ENCODE measurements at places on chromosomes 5 and 9. TPM values are rescaled to one million over a fixed set of nuclear protein-coding genes. Genes with fewer than 3 reads are reported as not detected.

The CKS2 gene
- total RNA-seq = 7.6 TPM

The SLC31A2 gene
- 5.0 TPM for total RNA-seq

The EQTN gene
- total RNA-seq = 0.23 TPM

The RAB3C gene
- 0.37 TPM for total RNA-seq

The SLC6A18 gene
- not detected for total RNA-seq

The LCN15 gene
- not detected for total RNA-seq

The TMEM174 gene
- not detected for total RNA-seq

The SCGB3A2 gene
- total RNA-seq = 0.47 TPM

The RC3H2 gene
- total RNA-seq = 24.9 TPM

The PAPPA gene
- total RNA-seq = 2.6 TPM

The NOL6 gene
- total RNA-seq = 11.7 TPM

DNA sequence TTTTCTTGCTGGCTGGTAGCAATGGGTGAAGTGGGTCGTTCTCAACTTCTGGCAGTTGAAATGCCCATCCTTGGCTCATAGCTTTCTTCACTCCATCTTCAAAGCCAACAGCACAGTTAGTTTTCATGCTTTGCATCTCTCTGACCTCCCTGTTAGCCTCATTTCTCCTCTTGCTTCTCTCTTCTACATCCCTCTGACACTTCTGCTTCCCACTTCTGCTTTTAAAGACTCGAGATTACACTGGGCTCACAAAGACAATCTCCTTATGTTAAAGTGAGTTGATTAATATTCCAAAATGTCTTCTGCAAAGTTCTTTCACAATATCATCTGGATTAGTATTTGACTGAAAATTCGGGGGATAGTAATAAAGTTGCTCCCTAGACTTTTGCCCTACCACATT, 684.8 kb upstream of the CCNG1 start:
- no peak for DNase-seq
- no peak overlapping the region for H3K4me3 ChIP-seq
- H3K27ac ChIP-seq = no peak overlapping the region
- no peaks in the 10 kb centered on the region for H3K4me1 ChIP-seq
- no peaks in the 10 kb centered on the region for H3K36me3 ChIP-seq

DNA sequence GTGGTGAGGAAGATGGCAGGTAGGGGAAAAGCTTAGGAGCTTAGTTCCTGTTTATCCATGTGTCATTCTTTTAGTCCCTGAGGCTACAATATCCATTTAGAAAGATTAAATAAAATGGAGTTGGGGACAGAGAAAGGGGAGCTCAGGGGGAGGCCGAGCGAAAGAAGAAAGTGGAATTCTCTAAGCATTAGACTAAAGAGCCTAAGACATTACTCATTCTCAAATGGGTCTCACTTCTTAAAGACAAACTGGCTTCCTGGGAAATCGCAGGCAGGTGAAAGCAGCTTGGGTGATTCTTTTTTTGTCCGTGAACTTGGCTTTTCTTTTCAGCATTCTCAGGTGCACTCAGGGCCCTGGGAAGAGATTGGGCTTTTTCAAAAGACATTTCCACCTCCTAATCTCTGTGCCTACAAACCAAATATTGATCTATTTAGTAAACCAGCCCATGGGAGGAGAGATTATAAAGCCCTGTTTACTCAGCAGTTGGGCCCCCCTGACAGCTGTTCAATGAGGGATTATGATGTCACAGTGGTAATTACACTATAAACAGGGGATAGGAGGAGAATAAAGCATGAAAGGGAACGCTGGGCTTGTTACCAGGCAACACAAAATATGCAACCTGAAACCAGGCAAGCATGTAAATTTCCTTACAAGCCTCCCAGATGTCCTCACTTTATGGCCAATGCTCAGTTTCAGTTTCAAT, 584.0 kb downstream of the ACTL7B start:
- H3K4me3 ChIP-seq = no peak overlapping the region
- no peaks in the 10 kb centered on the region for H3K27me3 ChIP-seq
- peaks cover 2% of the 10 kb centered on the region for H3K4me1 ChIP-seq
- no peaks in the 10 kb centered on the region for H3K36me3 ChIP-seq

- no peak overlapping the region for H3K4me3 ChIP-seq
- no peaks in the 10 kb centered on the region for H3K36me3 ChIP-seq
- DNase-seq = no peak
- H3K4me1 ChIP-seq = no peaks in the 10 kb centered on the region
Observed at GRCh38 chr5:38563624-38564023, 7.2 kb upstream of the LIFR start.

- peak overlapping the region; percentile 87 for H3K4me3 ChIP-seq
- no peaks in the 10 kb centered on the region for H3K36me3 ChIP-seq
- H3K27me3 ChIP-seq = no peaks in the 10 kb centered on the region
- H3K4me1 ChIP-seq = peaks cover 13% of the 10 kb centered on the region
Observed at GRCh38 chr9:87498811-87499360, 1.2 kb downstream of the DAPK1 start.

DNA sequence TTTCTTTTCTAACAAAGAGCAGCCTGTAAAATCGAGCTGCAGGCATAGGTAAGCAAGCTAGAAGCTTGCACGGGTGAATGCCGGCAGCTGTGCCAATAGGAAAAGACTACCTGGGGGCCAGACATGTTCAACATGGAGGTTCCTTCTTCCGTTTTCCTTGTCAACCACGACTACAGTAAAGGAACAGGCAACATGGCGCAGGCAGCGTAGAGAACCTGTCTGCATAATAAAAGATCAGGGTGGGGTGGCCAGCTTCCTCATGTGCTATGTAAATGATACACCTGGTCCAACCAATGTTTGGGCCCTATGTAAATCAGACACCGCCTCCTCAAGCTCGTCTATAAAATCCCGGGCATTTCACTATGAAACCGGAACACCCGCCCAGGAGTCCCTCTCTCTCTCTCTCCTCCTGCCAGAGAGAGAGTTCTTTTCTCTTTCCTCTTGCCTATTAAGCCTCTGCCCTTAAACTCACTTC, 103.8 kb upstream of the LIFR start:
- no peak for DNase-seq
- no peaks in the 10 kb centered on the region for H3K36me3 ChIP-seq
- no peak overlapping the region for H3K27ac ChIP-seq
- no peaks in the 10 kb centered on the region for H3K27me3 ChIP-seq
- H3K4me3 ChIP-seq = no peak overlapping the region
- peaks cover 5% of the 10 kb centered on the region for H3K4me1 ChIP-seq

DNA sequence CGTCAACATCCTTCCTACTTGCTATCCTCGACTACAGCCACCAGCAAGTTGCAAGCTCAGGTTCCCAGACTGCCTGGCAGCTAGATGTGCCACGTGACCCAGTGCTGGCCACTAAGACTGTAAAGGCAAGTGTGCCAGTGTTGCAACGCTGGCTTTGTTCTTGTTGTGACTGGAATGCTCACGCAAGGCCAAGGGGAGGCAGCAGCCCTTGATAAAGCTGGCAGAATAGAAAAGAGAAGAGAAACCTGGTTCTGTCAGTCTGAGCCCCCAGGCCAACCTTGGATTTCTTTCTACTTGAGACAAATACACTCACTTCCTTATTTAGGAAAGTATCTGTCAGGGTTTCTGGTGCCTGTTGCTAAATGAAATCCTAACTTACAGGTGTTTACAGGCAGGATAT, 113.0 kb downstream of the KLHL3 start:
- H3K4me3 ChIP-seq = no peak overlapping the region
- DNase-seq = peak; percentile 18
- H3K4me1 ChIP-seq = peaks cover 3% of the 10 kb centered on the region

DNA sequence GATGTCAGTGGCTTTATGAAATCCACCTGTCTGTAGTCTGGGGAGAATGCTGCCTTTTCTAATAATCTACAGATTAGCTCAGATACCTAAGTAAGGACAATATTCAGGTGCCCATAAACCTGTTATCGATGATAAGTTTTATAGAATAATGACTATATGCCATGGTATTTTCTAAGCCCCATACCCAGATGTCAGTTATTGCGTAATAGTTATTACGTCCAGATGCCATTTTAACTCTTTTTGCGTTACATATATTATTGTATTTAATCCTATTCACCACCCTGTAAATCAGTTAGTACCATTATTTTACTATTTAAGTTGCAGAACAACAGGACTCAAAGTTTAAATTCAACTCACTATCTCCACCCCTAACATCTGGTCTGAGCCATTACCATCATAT, 1343.9 kb upstream of the ACO1 start:
- H3K4me1 ChIP-seq = no peaks in the 10 kb centered on the region
- no peaks in the 10 kb centered on the region for H3K36me3 ChIP-seq
- H3K27me3 ChIP-seq = peaks cover 2% of the 10 kb centered on the region
- H3K27ac ChIP-seq = no peak overlapping the region
- no peak for DNase-seq

DNA sequence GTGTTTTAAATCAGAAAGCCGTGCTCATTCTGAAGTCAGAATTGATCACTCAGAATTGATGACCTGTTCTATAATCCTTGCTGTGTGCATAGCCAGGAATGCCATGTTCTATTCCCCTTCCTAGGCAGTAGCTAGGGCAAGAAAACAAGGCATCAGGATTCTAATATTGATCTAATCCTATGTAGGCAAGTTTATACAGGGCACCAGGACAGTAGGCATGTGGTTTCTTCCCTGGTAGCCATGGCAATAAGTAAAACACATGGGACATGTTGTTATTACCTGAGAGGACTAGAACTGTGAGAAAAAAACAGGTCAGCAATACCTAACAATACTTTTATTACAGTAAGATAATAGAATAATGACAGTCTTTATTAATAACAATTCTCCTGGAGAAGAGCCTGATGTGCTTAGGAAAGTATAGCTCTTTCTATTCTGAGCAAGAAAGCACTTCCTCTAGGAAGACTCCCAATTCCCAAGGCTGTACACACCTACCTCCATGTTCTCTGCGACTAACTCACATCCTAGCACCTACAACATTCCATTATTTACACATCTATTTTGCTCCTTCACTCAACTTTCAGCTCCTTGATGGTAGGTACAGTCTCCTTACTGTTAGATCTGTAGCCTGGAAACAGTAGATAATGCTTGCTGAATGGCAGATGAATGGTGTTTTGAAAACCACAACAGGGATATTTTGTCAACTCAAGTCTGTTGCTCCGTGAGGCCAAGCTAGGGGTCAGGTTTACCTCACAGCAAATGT, 70.8 kb downstream of the STX17 start:
- DNase-seq = no peak
- no peak overlapping the region for H3K4me3 ChIP-seq
- H3K27ac ChIP-seq = no peak overlapping the region
- no peaks in the 10 kb centered on the region for H3K36me3 ChIP-seq
- no peaks in the 10 kb centered on the region for H3K4me1 ChIP-seq

- no peaks in the 10 kb centered on the region for H3K27me3 ChIP-seq
- H3K4me3 ChIP-seq = no peak overlapping the region
- no peak overlapping the region for H3K27ac ChIP-seq
Observed at GRCh38 chr5:55665065-55665464, 47.1 kb downstream of the SLC38A9 start.

GRCh38 chr5:173302546-173303155, 25.6 kb downstream of the STC2 start:
- no peak overlapping the region for H3K27ac ChIP-seq
- no peaks in the 10 kb centered on the region for H3K36me3 ChIP-seq
- H3K4me3 ChIP-seq = no peak overlapping the region
- no peaks in the 10 kb centered on the region for H3K4me1 ChIP-seq

- H3K27me3 ChIP-seq = no peaks in the 10 kb centered on the region
- no peak for DNase-seq
- H3K4me3 ChIP-seq = no peak overlapping the region
- H3K27ac ChIP-seq = no peak overlapping the region
- no peaks in the 10 kb centered on the region for H3K4me1 ChIP-seq
- no peaks in the 10 kb centered on the region for H3K36me3 ChIP-seq
Observed at GRCh38 chr5:156783092-156783491, 67.0 kb upstream of the PPP1R2B start.

GRCh38 chr5:171494452-171495121, 75.1 kb downstream of the FGF18 start:
- H3K4me3 ChIP-seq = no peak overlapping the region
- no peaks in the 10 kb centered on the region for H3K27me3 ChIP-seq
- peaks cover 18% of the 10 kb centered on the region for H3K4me1 ChIP-seq
- H3K36me3 ChIP-seq = no peaks in the 10 kb centered on the region
- peak; percentile 77 for DNase-seq

DNA sequence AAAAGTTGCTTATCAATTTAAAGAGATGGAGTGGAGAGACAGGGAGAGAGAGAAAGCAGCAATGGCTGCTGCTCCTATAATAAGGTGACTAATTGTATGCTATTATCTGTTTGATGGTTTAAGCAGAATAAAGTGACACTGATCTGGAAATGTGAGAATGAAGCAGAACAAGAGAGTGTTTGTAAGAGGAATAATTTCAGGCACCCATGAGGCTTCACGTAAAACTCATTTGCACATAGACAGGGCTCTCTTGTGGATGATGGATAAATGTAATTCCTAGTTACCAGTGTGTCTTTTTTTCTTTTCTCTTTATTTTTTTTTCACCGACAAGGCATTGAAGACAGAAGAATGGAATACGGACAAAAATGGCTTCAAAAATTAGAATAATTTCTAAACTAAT, 228.8 kb upstream of the TYRP1 start:
- no peaks in the 10 kb centered on the region for H3K4me1 ChIP-seq
- no peaks in the 10 kb centered on the region for H3K27me3 ChIP-seq
- H3K36me3 ChIP-seq = no peaks in the 10 kb centered on the region
- H3K27ac ChIP-seq = no peak overlapping the region
- no peak overlapping the region for H3K4me3 ChIP-seq

GRCh38 chr9:33946779-33947535, 101.7 kb downstream of the UBAP2 start:
- no peaks in the 10 kb centered on the region for H3K27me3 ChIP-seq
- H3K4me3 ChIP-seq = no peak overlapping the region
- H3K27ac ChIP-seq = no peak overlapping the region

GRCh38 chr5:101796427-101796826, 499.7 kb downstream of the SLCO4C1 start:
- no peaks in the 10 kb centered on the region for H3K36me3 ChIP-seq
- no peak overlapping the region for H3K27ac ChIP-seq
- no peak overlapping the region for H3K4me3 ChIP-seq
- H3K4me1 ChIP-seq = no peaks in the 10 kb centered on the region

DNA sequence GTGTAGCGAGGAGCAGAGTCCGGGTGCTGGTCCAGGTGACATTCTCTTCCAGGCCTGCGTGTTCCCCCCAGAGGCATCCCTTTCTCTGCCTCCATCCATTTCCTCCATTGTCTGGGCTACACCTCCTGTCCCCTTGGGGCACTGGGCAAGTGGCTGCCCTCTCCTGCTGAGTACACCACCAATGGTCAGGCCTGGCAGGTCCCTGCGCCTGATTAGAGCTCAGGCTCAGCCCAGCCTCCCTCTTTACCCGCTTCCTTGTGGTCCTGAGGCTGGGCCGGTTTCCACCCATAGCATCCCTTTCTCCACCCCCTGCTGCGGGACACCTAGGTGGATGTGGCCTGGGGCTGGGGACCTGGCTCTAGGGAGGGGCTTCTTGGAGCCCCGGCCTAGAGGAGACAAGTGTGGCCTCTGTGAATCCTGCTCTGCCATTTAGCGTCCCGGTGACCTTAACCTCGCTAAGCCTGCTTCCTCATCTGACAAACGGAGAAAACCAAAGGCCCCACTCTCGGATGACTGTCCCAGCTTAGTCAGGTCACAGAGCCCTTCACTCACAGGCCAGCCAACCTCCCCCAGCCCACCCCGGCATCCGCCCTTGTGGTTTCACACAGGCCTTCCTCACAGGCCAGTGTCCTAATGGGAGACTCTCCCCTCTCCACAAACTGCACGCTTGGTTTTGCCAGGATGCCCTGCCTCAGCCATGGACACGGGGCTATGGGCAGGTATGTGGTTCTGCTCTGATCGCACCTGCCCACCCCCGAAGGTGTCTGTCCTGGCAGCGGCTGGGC, 12.9 kb downstream of the DOLPP1 start:
- no peak overlapping the region for H3K27ac ChIP-seq
- no peak overlapping the region for H3K4me3 ChIP-seq
- no peak for DNase-seq
- H3K4me1 ChIP-seq = peaks cover 8% of the 10 kb centered on the region
- H3K36me3 ChIP-seq = no peaks in the 10 kb centered on the region

- H3K4me3 ChIP-seq = no peak overlapping the region
- H3K27me3 ChIP-seq = no peaks in the 10 kb centered on the region
- H3K4me1 ChIP-seq = peaks cover 4% of the 10 kb centered on the region
- no peaks in the 10 kb centered on the region for H3K36me3 ChIP-seq
- no peak for DNase-seq
Observed at GRCh38 chr9:120412425-120412951, 167.5 kb downstream of the CDK5RAP2 start.

All from ovary (tissue), 10 donors.